ENCODE measurements at places on chromosomes 16 and 17.
A peak's percentile ranks its signal among the peaks of the same experiment; 100 is the strongest.

DNA sequence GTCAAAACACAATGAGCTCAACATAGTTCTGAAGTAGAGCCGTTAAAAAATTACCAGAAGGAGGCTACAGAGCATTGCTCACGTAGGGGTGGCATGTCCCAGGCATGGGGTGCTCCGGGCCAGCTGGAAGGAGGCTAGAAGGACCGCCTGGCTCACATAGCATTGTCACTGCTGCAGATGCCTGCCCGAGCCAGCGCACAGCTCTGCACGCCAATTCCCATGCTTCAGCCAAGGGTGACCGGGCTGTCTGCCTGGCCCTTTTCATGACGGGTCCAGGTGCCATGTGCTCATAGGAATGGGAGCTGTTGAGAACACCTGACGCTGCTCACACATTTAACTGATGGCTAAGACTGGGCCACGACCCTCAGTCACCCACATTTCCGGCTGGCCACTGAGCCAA is 228.9 kb upstream of the FOXF1 start:
- no peak for ATAC-seq

GRCh38 chr16:35711435-35711834 is 2252.0 kb downstream of the TP53TG3F start:
- no peak for ATAC-seq

DNA sequence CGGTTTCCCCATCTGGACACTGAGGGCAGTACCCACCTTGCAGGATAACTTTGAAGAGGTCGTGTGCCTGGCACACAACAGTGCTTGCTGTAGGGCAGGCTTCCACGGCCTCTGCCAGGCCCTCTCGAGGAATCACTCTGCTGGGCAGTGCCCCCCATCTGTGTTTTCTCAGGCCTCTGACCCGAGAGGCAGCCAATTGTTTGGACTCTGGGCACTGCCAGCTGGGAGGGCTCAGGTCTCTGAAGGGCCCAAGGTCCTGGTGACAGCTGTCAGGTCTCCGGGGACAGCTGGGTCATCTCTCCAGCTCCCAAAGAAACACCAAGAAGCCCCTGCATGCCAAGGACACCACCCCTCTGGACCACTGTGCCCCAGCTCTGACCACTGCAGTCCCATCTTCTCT is 1.0 kb upstream of the RAB26 start:
- ATAC-seq: no peak

- peak; percentile 57 for ATAC-seq
Measured at GRCh38 chr17:79728908-79729471, 1.8 kb upstream of the ENPP7 start.

DNA sequence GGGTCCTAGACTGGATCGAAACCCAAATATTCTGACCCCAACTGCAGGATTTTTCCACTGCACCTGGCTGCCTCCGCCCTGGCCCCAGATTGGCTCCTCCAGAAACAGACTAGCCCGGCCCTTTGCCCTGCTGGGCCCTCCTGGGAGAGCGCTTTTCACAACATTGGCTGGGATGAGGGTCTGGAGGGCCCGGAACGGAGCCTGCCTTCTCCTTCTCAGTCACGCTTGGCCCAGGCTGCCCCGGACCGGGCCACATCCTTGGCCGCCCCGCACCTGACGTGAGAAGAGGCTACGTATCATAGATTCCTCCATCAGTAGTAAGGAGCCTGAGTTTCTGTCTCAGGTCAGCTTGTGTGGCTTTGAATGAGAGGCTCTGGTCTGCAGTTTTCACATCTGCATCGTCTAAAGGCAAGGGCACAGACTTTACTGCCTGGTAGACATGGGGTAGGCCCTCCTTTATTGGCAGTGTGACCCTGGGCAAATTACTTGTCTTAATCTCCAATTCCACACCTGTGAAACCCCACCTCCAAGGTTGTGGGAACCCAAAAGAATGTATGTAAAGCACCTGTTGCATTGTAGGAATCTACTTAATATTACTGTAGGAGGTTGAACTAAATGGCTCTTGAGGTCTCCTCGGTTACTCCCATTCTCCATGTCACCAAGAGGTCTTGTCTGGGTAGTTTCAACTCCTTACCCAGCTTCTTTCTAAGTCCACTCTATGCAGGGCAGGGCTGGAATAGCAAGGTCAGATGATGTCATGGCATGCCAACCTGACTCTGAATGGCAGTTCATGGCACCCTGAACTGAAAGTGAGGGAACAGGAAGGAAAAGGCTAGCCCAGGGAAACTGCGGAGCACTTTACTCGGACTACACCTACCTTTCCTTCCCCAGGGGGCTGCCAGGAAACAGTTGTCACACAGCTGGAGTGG is 661 bp downstream of the LRRC3C start:
- ATAC-seq: peak; percentile 11

DNA sequence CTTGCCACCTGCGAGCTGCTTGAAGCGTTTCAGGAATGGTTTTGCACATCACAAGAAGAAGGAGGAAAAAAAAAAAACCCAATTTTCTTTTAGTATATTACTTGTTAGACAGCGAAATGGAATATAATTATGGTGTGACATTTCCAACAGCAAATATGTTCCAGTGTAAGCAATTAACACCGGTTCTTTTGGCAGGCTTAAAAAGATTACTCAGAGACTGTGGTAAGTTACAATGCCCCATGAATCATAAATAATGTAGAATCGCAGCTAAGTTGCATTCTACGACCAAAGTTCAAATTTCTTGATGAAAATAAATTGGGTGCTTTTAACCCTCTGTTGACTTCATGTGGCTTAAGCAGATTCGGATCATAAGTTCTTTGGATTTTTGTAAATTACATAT is 245.2 kb downstream of the XYLT1 start:
- no peak for ATAC-seq

DNA sequence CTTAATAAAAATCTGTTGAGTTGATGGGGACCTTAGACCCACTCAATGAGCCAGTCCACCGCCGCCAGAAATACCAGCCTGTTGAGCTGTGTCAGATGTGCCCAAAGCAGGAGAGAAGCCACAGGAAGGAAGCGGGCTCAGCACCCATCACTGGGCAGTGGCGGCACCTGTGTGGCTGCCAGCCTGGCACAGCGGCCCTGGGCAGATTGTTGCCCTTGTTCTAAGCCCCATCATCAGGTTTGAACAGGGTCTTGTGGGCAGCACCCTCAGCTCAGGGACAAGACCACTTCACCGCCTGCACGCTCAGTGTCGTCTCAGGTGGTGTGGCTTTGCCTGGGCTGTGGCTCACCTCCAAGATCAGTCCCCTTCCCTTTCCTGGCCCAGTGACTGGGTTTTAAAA is 9.3 kb downstream of the ENDOV start:
- no peak for ATAC-seq

DNA sequence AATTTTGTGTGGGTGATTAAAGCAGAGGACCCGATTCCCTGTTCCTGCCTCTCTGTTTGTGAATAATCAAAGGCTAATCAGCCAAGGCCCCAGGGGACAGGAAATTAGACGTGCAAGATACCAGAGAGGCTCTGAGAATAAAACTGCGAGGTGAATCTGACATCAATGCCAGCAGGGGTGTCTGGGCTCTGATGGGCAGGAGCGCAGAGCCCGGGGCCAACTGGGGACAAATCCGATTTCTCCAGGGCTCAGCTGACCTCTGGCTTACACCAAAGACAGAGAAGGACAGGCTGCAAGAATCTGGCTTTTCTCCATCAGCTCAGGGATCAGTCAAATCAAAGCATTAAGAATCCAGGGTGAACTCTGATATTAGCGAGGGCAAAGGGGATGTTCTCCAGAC is 174.3 kb downstream of the XYLT1 start:
- peak; percentile 57 for ATAC-seq

GRCh38 chr17:80910043-80910442 is 81.6 kb upstream of the CHMP6 start:
- ATAC-seq: no peak

- peak; percentile 59 for ATAC-seq
Measured at GRCh38 chr17:47698749-47699535, 5.0 kb downstream of the TBKBP1 start.

GRCh38 chr16:77965346-77965745 is 57.0 kb upstream of the CLEC3A start:
- no peak for ATAC-seq

GRCh38 chr16:68364561-68364998 is 53.8 kb downstream of the PRMT7 start:
- ATAC-seq: no peak

- ATAC-seq: no peak
Measured at GRCh38 chr16:57204675-57205074, 18.5 kb downstream of the RSPRY1 start.

DNA sequence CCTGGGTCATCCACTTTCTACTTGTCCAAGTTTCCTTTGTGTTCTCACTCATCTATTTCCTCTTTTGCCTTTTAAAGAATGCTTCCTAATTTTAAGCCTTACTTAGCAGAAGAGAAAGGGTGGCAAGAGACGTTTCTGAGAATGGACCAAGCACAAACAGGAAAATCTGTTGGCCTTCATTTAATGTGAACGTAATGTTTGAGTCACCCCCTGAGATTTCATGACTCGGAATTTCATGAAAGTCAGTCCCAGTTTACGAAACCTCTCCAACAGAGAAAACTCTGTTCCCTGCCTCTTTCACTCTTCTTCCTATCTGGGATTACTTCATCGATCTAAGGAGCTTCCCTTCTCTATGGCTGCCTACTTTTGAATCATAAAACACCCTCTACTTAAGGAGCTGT is at the start of gene CD300E:
Gene CD300E (minus strand): TSS at position 46 of the 401 bp plus-strand sequence. CDS start 117 bp downstream, outside the sequence.
- ATAC-seq: no peak

GRCh38 chr17:80068301-80069222 is 32.1 kb downstream of the CCDC40 start:
- ATAC-seq: no peak

DNA sequence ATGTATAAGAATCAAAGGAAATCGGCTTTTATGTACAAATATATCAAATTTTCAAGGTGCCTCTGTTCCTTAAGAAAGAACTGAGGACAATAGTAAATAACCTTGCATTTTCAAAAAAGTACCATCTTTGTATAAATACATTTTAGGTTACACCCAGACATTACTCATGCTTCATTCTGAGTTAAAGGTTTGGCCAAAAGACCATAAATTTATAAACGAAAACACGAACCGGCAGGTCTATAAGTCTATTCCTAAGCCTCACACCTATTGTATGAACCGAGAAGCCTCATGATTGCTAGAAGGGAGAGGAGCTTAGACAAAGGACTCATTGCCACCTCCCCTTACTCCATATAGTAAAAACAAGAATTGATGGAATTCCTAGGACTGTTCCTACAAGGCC is 94.6 kb upstream of the PSMD7 start:
- ATAC-seq: no peak

- no peak for ATAC-seq
Measured at GRCh38 chr17:34354637-34355036, 1.6 kb upstream of the CCL13 start.

DNA sequence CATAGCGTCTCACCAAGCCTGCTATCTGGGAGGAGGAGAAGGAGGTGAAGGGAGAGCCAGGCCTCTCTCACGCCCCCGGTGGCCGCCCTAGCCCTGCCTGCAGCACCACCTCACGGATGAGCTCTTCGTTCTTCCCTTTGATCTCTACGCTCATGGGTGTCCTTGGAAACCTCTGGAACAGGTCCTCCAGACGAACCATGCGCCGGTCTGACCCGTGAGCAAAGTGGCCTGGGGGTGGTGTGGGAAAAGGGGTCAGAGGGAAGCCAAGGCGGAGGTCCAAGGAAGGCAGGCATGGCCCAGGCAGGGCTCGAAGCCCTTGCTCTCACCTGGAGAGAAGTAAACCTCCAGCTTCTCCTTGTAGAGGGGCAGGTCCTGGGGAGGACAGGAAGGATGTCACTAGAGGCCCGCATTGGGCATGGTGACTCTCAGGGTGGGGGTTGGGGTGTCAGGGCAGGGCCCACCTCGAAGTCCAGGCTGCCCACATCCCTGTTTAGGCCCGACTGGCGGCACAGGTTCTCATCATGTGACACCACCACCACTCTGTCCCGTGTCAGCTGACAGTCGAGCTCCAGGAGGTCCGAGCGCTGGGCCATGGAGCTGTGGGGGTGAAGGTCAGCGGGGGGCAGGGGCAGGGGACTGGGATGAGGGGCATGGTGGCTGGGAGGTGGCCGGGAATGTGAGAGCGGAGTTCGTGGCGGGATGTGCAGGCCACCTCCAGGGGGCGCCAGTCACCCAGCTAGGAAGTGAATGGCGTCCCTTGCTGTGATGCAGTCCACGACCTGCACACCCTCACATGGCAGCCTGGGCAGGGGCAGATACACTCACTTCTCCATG is 923 bp downstream of the GDPD3 start:
- peak; percentile 80 for ATAC-seq

- no peak for ATAC-seq
Measured at GRCh38 chr17:8520981-8521380, 85.3 kb downstream of the NDEL1 start.

DNA sequence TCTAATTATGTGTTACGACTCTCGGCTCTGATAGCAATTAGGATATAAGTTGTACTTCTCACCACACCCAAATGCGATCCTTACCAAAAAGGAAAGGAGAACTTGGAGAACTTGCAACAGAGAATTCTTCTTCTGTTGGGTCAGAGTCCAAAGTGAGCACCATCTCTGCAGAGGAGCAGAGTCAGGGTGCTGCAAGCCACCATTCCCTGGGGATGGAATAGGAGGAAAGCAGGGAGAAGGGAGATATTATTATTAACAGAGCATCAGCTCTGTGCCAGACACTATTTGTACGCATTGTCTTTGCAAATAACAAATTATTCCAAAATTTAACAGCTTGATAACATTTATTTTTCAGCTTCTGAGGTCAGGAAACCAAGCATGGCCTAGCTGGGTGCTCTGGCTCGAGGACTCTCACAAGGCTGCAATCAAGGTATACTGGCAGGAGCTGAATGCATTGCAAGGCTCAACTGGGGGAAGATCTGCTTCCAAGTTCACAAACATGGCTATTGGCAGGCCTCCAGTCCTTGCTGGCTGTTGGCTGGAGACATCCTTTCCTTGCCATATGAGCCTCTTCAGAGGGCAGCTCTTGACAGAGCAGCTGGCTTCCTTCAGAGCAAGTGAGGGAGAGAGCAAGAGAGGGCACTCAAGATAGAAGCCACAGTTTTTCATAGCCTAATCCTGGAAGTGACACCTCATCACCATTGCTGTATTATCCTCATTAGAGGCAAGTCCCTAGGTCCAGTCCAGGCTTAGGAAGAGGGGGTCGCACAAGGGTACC is 296.2 kb upstream of the CDH5 start:
- ATAC-seq: peak; percentile 77

- peak; percentile 63 for ATAC-seq
Measured at GRCh38 chr17:77391668-77392375, 251.1 kb downstream of the SEC14L1 start.

DNA sequence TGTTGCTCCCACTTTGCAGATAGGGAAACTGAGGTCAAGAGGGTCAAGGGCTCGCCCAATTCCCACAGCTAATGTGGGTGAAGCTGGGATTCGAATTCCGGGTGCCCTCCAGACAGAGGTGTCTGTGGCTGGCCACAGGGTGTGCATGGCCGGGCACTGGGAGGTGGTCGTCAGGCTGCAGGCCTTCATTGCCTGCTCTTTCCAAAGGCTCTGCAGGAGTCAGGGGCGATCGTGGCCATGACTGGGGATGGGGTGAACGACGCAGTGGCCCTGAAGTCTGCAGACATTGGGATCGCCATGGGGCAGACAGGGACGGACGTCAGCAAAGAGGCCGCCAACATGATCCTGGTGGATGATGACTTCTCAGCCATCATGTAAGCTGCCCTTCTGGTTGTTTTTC is 49.8 kb downstream of the MEAK7 start:
- ATAC-seq: no peak

GRCh38 chr16:66862023-66862520 is 17.9 kb downstream of the CA7 start:
- ATAC-seq: no peak

GRCh38 chr17:55154101-55154500 is 110.7 kb upstream of the HLF start:
- ATAC-seq: no peak

- no peak for ATAC-seq
Measured at GRCh38 chr16:2925951-2926649, 14.4 kb downstream of the FLYWCH1 start.

Data from SK-N-SH treated with all-trans-retinoic acid at 6 μM for 48 hours (cell line).